Forelimb muscle (tissue), 1 donor: ENCODE measurements at places on chromosomes 2 and 18. TPM values are rescaled to one million over a fixed set of nuclear protein-coding genes. Genes with fewer than 3 reads are reported as not detected.

MORN2 gene
- polyA plus RNA-seq: 8.6 TPM

AQP12B gene
- polyA plus RNA-seq: 1.1 TPM

NYAP2 gene
- 0.34 TPM for polyA plus RNA-seq

SERPINB3 gene
- not detected for polyA plus RNA-seq

TRIM43 gene
- polyA plus RNA-seq: not detected

CDK5R2 gene
- polyA plus RNA-seq: 0.29 TPM

TMEM163 gene
- polyA plus RNA-seq: 0.86 TPM

CABLES1 gene
- polyA plus RNA-seq: 5.3 TPM

DLX1 gene
- 0.35 TPM for polyA plus RNA-seq

HNRNPLL gene
- 32.0 TPM for polyA plus RNA-seq

KCNK3 gene
- polyA plus RNA-seq: 1.6 TPM

AMER3 gene
- polyA plus RNA-seq: not detected

ZNF514 gene
- 21.0 TPM for polyA plus RNA-seq

GAREM2 gene
- polyA plus RNA-seq: 3.9 TPM

CRYGC gene
- polyA plus RNA-seq: not detected

GPR55 gene
- 0.04 TPM for polyA plus RNA-seq

CRYBA2 gene
- polyA plus RNA-seq: not detected

MYO5B gene
- polyA plus RNA-seq: 1.6 TPM

RNF25 gene
- polyA plus RNA-seq: 24.2 TPM

SCN3A gene
- 0.53 TPM for polyA plus RNA-seq

SCG2 gene
- polyA plus RNA-seq: 0.08 TPM

OR6B2 gene
- polyA plus RNA-seq: not detected

GPBAR1 gene
- polyA plus RNA-seq: 2.3 TPM

ARMC9 gene
- polyA plus RNA-seq: 3.9 TPM

SEC11C gene
- polyA plus RNA-seq: 9.0 TPM

SH3RF3 gene
- polyA plus RNA-seq: 3.9 TPM

CABYR gene
- 3.3 TPM for polyA plus RNA-seq

ACKR3 gene
- polyA plus RNA-seq: 24.9 TPM

ST6GAL2 gene
- polyA plus RNA-seq: 2.5 TPM

ZNF519 gene
- polyA plus RNA-seq: 5.6 TPM

CAPN10 gene
- 15.4 TPM for polyA plus RNA-seq

LIMS4 gene
- 3.8 TPM for polyA plus RNA-seq
